ENCODE measurements at places on chromosomes 6 and 20.

DNA sequence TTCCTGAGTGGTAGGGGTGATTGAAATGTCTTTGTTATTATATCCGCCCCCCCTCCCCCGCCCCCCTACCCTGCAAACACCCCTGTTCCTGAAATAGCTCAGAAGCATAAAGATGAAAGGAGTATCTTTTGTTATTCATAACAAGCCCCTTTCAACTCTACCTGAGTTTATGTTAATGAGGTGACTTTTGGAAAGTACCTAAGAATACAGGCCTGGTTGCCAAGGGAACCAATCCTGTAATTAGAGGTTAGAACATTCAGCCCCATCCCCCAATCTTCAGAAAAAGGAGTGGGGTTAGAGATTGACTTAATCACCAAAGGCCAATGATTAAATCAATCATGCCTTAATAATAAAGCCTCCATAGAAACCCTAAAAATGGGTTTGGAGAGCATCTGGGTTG is 979.2 kb upstream of the GJE1 start:
- DNase-seq, result no peak

- DNase-seq, result no peak
Observed at GRCh38 chr20:16050366-16050765, 522.9 kb downstream of the KIF16B start.

DNA sequence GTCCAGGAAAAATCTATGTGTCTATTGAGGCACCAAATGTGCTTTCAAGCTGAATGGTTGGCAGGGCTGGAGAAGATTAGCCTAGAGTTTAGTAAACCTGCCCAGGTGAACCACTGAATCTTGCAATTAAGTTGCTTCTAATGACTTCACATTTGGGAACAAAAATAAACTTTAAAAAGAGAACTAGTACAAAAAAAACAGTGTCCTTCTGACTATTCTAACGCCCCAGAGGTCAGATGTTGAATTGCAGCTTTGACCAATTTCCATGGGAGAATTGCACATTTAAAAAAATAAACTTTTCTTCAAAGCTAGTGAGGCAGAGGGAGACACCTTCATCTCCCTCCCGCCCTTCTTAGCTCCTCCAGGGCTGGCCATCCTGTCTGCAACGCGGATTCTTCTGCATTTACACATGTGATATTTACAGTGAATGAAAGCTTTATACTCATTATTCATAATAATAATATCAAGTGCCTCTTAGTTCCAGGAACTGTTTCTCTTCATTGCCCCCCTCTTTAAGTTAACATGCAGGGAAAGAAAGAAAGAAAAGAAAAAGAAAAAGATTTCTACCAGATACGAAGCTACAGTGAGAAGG is 270.2 kb downstream of the SMOC2 start:
- DNase-seq, result no peak

DNA sequence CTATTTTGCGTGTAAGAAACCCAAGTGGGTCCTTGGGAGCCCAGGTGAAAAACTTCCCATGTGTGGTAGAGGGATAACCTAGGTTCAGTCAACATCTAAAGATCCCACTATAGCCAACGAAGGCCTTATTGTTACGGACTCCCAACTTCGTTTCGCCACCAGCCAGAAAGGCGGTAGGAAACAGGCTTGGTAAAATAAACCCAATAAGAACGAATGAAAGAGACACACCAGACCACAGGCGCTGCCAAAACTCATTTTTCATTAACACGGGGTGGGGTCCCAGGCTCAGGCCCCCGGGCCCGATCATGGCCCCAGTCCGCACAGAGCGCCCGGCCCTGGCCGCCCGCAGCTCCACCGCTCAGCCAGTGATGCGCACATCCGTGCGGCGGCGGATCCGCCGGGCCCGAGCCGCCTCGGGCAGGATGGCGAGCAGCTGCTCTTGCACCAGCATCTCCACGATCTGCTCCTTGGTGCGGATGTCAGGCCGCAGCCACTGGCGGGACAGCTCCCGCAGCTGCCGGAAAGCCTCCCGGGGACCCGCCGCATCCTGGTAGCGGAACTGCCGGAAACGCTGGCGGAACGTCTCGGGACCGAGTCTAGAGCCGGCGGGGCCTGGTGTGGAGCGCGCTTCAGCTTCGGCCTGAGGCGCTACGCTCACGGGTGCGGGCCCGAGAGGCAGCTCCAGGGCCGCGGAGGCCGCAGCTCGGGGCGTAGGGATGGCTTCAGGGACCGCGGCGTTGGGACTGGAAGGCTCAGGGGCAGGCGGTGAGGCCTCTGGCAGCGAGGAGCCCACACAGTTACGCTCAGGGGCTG is 709 bp downstream of the SCAND1 start:
- peak; percentile 31 for DNase-seq

- DNase-seq, result no peak
Observed at GRCh38 chr6:31692353-31692752, 10.8 kb downstream of the ABHD16A start.

- no peak for DNase-seq
Observed at GRCh38 chr6:131065112-131065823, 2.2 kb upstream of the EPB41L2 start.

DNA sequence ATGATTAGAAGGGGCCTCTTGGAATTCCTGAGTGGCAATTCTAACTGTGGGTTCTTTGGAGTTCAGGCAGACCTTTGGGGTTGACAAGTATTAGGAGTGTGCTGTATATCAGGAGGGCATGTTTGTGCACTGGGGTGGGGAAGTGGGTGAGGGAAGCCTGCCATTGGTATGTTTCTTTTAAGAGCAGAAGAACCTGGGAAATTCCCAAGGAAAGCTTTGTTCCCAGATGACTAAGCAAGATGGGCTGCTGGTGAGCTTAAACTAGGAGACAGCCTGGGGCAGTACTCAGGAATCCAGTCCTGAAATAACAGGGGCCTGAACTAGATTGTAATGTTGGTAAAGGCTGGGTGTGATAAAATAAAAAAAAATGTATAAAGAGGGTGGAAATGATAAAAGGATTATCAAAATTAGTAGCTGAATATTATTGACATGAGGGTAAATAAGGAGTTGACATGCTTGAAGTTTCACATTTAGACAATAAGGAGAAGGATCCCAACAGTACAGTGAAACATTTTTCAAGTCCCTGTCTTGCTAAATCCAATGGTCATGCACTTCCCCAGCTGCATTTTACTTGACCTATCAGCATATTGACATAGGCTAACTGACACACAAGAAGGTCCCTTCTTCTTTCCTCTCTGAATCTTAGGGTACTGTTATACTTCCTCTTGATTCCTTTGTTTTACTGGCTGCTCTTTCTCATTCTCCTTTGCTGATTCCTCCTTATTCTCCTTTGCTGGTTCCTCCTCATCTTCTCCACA is 18.4 kb upstream of the IFNGR1 start:
- peak; percentile 89 for DNase-seq

GRCh38 chr6:83092756-83093399 is 25.4 kb downstream of the DOP1A start:
- DNase-seq, result peak; percentile 15

GRCh38 chr6:79646006-79646405 is 14.9 kb downstream of the SH3BGRL2 start:
- DNase-seq, result no peak

DNA sequence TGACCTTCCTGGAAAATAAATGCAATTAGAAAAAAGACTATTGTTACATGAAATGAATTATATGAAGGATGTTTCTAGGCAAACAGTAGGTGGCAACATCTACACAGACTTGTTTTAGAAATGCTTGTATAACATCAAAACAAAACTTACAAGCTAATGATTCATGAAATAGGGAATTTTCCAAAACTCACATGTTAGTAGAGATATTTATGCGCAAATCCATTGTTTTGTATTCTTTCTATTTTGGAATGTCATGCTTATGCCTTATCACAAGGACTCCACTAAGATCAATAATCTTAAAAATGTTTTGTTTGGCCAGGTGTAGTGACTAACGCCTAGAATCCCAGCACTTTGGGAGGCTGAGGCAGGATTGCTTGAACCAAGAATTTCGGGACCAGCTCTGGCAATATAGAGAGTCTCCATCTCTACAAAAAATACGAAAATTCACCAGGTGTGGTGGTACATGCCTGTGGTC is 32.3 kb upstream of the LGSN start:
- DNase-seq, result peak; percentile 54

DNA sequence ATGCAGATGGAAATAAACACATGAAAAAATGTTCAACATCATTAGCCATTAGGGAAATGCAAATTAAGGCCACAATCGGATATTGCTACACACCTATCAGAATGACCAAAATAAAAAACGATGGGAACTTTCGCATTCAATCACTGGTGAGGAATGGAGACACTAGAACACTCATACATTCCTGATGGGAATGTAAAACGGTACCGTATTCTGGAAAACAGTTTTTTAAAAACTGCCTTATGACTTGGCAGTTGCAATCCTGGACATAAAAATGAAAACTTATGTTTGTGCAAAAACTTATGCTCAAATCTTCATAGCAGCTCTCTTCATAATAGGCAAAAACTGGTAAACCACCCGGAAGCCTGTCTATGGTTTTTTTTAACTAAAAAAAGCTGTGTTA is 146.0 kb downstream of the CEBPB start:
- DNase-seq, result peak; percentile 54

- no peak for DNase-seq
Observed at GRCh38 chr20:57097245-57097915, 169.1 kb downstream of the BMP7 start.

GRCh38 chr6:14051355-14051754 is 66.2 kb upstream of the CD83 start:
- no peak for DNase-seq

- DNase-seq, result peak; percentile 97
Observed at GRCh38 chr6:135922174-135922573, 70.7 kb downstream of the PDE7B start.
